ENCODE measurements at places on chromosomes 11 and 22.

GRCh38 chr11:71263386-71263785 lies 11.0 kb upstream of the SHANK2 start:
- DNase-seq, result no peak

- no peak for DNase-seq
These were observed 41.9 kb downstream of the SNX19 start for GRCh38 chr11:130874396-130874795.

DNA sequence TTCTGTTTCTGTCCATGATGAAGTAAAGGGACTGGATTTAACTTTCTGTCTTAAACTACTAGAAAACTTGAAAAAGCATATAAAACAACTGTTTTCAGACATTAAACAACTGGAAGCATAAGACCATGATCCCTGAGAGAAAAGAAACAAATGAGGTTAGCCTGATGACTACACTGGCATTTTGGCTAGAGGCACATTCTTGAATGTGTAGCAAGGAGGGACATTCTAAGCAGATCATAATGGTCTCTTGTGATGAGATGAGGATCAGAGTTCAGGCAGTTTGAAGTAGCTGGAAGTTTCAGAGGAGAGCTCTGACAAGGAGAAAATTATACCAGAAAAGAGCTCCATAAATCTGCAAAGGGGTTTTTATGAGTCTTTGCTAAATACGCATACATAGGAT lies 75.4 kb downstream of the AASDHPPT start:
- no peak for DNase-seq

DNA sequence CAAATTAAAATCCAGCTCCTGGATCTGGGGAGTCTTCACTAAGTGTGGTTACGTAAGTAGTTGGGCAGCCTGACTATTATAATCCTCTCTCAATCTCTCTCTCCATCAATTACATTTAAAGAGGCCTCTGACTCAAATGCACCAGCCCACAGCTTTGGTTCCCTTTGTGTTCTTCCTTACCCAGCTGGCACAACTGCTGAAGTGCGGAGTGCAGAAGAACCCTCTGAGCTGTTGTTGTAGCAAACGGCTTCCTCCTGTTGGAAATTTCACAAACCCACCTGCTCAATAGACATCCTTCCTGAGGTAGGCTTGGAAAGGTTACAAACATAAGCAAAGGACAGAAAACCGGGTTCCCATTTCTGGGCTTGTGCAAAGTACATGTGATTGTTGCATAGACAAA lies 17.0 kb upstream of the SORL1 start:
- no peak for DNase-seq

DNA sequence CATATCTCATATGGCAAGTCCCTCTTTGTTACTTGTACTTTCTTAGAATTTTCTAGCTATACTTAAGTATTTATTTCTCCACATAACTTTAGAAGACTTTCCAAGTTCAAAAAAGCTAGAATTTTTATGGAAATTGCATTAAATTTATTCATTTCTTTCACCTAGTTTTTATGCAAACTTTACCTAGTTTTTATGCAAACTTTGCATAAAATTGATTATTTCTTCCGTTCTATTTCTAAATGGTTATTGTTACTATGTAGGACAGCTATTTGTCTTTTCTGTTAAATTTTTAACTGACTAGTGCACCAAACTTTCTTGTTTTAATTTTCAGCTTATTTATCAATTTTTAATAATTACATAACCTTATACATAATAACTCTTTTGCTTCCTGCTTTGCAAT lies 3.2 kb upstream of the CREBZF start:
- DNase-seq, result no peak

DNA sequence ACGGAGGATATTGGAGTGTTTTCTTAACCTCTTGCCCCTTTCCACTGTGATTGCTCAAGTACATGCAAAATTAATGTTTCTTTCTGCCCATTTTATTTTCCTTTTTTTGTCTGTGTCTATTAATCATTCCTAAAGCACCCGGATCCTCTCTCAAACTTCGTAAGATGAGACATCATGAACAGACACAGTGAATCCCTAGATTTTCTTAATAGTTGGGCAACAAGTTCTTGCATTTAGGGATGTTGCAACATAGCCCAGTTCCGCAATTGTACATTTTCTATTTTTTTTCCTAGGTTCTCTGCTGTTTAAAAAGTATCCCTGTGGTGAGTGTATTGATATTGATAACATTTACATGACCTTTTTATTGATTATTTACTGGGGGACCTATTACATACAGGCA lies 2.9 kb downstream of the FAM111A start:
- no peak for DNase-seq

DNA sequence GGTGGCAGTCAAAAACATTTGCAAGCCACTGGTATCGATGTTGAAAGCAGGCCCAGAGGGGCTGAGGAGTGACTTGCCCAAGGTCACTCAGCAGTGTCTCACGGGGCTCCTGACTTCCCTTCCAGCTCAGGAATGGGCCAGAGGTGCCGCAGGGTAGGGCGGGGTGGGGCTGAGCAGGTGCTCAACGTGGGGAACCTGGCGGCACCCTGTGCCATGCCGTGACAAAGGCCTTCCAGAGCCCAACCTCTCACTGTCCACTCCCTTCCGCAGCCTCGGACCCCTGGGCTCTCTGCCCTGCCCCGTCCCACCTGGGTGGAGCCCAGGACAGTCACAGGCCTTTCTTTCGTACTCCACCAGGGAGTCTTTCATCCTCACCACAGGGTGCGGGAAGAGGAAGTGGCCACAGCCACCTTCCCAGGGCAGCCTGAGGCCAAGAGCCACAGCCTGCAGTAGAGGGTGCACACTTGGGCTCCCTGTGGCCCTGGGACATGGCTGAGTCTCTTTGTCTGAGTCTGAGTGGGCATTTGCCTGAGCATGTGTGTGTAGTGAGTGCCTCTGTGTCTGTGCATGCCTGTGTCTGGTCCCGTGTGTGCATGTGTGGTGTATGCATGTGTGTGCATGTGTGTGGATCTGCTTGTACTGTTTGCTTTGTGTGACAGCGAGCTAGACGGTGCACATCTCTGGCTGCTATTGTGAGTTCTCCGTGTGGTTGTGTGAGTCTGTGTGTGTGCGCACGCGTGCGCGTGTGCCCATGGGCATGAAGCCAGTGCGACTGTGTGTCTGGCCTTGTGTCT lies 6.0 kb upstream of the LIF start:
- no peak for DNase-seq

GRCh38 chr11:96367342-96367741 lies 22.4 kb downstream of the CCDC82 start:
- DNase-seq, result no peak

DNA sequence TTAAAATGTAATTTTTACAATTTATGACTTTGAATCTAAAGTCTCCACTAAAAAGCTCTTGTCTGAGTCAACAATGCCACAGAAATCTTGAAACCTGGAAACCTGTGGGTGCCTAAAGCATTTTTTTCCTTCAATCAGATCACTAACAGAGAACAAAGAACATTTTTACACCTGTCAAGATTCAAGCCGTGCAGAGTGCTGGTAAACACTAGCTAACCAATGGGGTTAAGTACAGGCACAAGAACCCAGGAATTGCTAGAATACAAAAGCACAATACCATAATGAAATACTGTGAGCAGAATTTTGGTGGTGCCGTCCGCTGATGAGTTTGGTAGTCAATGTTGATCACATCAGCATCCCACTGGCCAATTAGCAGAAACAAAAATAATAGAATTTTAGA lies 380.3 kb upstream of the PITPNB start:
- no peak for DNase-seq

- no peak for DNase-seq
These were observed 199.5 kb downstream of the FAM76B start for GRCh38 chr11:95589893-95590612.

DNA sequence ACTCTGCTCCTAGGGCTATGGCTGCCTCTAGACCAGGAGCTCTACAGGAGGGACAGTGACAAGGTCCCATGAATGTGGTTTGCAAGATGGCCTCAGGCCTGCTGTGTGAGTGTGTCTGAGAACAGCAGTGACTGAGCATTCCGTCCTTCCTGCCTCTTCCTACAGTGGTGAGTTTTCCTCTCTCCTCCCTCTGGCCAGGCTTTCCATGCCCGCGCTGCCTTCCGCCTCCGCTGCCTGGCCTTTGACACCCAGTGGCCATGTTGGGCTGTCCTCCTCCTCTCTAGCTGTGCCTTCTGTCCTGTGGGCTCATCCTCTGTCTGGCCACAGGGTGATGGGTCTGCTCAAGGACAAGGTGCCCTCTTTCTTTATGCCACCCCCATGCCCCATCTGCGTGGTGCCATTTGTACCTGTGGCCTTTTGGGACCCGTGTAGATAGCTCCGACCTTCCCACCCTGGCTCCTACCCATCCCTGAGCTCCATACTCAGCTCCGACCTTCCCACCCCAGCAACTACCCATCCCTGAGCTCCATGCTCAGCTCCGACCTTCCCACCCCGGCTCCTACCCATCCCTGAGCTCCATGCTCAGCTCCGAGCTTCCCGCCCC lies 970.4 kb downstream of the BRD1 start:
- DNase-seq, result no peak

DNA sequence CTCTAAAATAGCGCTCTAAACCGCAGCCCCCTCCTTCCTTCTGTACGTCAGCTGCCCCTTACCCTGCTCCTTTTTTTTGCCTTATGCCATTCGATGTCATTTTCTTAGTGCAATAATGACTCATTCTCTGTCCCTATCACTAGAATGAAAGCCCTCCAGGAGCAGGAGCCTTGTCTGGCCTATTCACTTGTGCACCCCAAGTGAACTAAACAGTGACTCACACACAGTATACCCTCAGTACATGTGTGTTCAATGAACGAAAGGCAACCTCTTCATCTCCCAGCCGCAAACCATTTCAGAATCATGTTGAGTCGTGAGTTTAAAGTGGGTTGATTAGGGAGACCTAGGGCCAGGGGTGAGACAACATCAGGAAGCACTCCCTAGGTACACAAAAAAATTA lies 50.7 kb upstream of the SPATA19 start:
- no peak for DNase-seq
